Stimulated activated CD4-positive, alpha-beta T cell treated with anti-CD3 and anti-CD28 coated beads, Interleukin-12 subunit alpha, Interleukin-12 subunit beta, amount 100 ng/mL, for 24 hours (primary cell): ENCODE measurements at places on chromosomes 7 and 10.

DNA sequence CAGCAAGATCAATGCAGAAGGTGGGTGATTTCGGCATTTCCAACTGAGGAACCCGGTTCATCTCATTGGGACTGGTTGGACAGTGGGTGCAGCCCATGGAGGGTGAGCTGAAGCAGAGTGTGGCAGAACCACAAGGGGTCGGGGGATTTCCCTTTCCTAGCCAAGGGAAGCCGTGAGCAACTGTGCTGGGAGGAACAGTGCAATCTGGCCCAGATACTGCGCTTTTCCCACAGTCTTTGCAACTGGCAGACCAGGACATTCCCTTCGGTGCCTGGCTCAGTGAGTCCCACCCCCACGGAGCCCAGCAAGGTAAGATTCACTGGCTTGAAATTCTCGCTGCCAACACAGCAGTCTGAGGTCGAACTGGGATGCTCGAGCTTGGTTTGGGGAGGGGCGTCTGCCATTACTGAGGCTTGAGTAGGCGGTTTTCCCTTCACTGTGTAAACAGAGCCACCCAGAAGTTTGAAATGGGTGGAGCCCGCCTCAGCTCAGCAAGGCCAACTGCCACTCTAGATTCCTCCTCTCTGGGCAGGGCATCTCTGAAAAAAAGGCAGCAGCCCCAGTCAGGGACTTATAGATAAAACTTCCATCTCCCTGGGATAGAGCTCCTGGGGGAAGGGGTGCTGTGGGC, 58.6 kb upstream of the SLC26A5 start:
- no peak for DNase-seq

DNA sequence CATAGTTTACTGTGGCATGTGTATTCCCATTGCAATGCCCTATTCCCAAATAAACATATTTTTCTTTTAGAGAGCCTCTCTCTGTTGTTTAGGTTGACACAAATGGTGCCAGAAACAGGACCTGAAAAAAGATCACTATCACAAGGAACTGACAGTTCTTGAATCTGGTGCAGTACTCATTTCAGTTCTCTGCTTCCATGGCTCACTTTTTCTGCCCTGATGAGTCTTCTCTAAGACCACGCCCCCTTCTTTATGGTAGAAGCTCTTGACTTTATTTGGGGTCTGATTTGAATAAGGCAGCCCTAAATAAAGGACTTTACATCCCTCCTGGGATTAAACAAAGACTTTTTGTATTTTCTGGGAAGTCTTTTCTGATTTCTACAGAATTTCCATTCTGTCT, 3.5 kb upstream of the CCDC126 start:
- DNase-seq: no peak

- DNase-seq: no peak
Measured at GRCh38 chr10:5534880-5535856, 10.4 kb downstream of the CALML3 start.

- no peak for DNase-seq
Measured at GRCh38 chr7:30474893-30475292, 3.7 kb downstream of the NOD1 start.
